ENCODE measurements at places on chromosomes 6 and 20.

- no peak for DNase-seq
Measured at GRCh38 chr6:158796353-158796752, 22.8 kb downstream of the EZR start.

DNA sequence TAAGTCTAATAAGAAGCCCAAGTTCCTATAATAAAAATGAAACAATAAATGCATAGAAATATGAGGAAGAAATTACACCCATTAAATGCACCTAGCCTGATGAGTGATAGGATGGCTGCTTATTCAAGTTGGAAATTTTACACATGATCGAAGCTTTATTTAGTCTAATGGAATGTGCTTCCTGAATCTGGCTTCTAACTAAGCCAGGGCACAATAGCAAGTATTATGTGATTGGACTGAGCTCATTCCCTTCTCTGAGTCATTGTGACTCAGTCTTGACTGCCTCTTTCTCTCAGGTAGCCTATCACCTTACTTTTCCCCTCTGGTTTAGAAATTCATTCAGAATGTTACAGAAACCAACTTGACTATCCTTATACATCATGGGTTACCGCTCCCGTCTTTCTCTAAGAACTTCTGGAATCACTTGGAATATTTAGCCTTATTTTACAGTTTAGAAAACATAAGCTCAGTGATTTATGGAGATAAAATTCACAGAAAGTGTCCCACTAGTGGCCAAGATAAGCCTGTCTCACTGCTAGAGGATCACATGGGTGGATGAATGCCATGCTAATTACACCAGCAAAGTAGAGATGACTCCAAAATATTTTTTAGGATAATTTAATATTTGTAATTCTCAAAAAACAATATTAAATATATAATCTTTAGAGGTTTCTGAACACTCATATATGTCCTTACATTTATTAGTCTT lies 505.3 kb upstream of the JAG1 start:
- no peak for DNase-seq

GRCh38 chr6:33251395-33252012 lies 20.2 kb downstream of the VPS52 start:
- DNase-seq, result no peak

DNA sequence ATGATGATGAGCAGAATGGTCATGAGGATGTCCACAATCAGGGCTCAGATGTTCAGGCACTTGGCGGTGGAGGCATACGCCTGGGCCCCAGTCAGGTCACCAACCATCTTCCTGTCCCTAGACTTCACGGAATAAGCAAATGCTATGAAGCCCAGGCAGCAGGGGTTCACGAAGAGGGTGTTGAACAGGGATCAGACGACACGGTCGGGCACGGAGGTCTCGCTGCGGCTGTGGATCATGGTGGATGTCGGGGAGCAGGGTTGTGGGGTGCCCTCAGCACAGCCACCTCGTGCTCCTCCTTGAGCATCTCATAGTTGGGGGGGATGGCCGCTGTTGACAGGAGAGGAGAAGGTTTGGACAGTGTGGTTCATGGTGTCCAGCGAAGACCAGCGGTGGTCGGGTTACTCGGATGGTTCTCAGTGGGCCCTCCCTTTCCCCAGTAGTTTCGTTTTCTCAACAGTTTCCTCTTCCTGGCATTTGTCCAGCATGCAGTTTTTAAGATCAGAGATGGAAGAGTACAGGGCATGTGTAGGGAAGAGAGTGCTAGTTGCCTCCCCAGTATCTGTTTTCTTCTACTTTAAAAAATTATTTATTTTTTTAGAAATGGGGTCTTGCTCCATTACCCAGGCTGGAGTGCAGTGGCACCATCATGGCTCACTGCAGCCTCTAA lies 20.3 kb upstream of the SPDEF start:
- peak; percentile 23 for DNase-seq

Measured in NCI-H69 (cell line).